ENCODE measurements at places on chromosomes 2 and 18.

- DNase-seq, result peak; percentile 43
Measured at GRCh38 chr2:236718207-236718992, 148.8 kb downstream of the ACKR3 start.

GRCh38 chr2:128513961-128514283, 195.3 kb upstream of the HS6ST1 start:
- DNase-seq, result no peak

DNA sequence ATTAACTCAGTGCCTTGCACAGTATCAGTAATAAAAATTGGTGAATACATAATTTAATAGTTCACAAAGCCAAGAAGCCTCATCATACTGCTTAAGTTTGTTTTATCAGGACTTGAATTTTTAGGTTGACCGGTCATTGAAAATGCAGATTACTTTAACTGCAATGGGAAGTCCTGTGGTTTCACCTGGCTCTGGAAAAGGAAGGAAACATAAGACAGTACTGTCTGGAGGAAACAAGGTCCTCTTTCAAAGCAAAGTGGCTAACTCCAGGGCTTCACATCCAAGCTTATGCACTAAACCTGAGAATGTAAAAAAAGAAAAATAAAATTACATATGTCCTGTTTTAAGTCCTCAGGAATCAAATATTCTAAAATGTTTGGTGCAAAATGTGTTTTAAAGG, 119.7 kb downstream of the DLGAP1 start:
- no peak for DNase-seq

DNA sequence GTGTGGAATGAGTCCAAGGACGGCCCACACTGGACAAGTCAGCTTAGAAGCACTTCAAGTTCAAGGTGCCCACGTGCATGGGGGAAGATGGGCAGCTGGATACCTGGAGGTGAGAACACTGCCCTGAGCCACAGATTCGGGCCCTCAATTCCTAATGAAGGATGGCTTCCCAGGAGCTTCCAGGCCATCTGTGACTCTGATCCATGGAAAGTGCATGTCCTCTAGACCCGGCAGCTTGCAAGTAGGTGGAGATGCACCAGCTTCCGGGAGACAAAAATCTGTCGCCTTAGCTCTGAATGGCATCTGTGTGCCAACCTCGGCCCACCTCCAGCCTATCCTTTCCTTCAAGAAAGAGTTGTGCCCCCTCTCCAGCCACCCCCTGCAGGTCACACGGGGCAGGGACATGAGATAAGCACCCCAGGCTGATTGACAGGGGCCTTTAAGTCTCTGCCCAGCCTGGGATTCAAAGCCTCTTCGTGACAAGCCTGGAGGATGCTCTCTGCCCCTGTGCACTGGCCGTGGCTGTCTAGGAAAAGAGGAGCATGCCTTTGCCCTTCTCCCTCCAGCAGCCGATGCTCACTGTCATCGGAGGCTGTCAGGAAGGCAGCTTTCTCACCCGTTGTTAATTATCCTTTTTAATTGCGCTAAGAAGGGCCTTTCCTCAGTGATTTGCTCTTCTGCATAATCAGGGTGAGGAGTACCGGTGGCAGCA, 65.5 kb downstream of the BIN1 start:
- DNase-seq, result no peak

DNA sequence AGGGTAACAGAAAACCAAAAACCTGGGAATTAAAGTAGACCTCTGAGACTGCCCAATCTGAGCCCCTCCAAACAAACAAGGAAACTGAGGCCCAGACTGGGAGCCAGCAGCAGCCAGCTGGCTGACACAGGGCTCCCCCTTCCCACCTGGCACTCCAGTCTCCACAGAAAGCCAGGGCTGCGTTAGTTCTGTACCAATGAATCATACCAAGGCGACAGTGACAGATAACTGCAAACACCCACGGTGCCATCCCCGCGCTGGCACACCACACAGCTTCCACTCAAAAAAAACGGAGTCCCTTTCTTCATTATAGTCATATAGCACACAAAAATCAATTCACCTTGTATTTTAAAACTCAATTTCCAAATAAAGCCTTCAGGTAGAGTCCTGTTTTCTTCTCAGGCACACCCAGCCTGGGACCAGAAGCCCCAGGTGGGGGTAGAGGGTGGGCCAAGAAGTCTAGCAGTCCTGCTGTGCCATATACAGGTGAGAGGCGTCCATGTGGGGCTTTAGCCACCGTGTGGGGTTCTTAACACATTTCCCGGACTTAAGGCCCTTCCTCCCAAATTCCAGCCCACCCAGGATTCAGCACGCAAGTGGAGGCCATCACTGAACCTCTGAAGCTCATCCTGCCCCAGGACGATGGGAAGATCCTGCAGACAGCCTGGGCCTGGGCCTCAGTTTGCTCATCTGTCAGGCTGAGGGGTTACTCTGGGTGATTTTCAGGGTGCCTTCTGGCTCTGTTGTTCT, 1.2 kb downstream of the PER2 start:
- DNase-seq, result peak; percentile 20

GRCh38 chr2:46383784-46384456, 86.7 kb downstream of the EPAS1 start:
- DNase-seq, result no peak

DNA sequence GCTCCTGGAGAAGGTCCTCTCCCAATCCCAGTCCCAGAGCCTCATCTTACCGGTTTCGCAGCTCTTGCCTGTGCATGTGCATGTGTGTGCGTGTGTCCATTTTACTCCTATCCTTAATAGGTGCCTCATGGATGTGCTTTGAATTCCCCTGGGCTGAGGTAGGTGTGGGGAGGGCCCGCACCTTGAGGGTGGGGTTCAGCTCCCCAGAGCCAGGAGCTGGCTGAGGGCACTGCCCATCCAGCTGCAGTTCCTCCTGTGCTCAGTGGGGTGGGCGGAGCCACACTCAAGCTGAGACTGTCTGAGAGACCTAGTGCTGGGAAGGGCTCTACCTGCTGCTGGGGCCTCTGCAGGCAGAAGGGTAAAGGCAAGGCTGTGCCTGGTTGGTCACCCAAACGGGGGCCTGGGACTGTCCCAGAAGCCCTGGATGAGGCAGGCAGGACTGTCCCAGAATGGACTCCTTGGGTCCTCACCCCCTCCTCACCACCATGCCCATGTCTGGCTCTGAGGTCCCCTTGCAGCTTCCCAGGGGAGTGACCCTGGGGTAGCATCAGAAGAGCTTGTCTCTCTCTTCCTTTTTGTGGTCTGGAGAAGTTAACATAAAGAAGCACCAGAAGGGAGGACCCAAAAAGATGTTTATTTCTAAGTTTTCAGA, 8.9 kb downstream of the GDF7 start:
- DNase-seq, result peak; percentile 24

DNA sequence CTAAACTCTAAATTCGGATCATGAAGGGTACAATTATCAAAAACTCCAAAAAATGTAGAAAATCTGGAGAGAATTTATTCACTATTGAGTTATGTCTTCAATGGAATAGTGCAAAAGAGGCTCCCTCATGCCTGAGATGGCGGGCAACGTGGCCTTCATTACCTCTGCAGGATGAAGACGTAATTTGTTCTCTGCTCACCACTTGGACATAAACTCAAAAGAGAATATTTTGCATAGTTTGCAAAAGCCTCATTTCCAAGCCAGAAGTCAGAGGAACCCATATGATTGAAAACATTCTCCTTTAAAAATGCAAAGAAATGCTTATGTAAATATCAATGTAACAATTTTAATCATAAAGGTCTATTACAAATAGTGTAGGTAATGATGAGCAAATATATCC, 58.7 kb downstream of the SLC25A12 start:
- no peak for DNase-seq

GRCh38 chr2:98734162-98734561, 3.2 kb upstream of the MGAT4A start:
- DNase-seq, result no peak

- DNase-seq, result no peak
Measured at GRCh38 chr2:231047923-231048915, 8.4 kb upstream of the PSMD1 start.

DNA sequence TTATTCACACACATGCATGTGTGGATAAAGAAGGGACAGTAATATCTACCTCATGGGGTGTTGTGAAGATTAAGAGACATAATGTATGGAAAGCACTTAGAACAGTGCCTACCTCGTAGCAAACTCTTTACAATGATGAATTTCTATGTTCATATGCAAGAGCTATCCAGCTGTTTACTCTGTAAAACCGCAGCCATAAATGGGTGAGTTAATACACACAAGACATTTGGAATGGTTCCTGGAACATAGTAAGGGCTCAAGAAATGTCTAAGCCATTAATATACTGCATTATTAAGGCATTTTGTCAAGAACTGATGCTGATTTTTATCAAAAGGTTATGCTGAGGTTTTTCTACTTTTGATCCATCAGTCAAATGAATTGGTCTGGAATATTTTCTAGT, 1076.2 kb downstream of the TSN start:
- DNase-seq, result peak; percentile 28

DNA sequence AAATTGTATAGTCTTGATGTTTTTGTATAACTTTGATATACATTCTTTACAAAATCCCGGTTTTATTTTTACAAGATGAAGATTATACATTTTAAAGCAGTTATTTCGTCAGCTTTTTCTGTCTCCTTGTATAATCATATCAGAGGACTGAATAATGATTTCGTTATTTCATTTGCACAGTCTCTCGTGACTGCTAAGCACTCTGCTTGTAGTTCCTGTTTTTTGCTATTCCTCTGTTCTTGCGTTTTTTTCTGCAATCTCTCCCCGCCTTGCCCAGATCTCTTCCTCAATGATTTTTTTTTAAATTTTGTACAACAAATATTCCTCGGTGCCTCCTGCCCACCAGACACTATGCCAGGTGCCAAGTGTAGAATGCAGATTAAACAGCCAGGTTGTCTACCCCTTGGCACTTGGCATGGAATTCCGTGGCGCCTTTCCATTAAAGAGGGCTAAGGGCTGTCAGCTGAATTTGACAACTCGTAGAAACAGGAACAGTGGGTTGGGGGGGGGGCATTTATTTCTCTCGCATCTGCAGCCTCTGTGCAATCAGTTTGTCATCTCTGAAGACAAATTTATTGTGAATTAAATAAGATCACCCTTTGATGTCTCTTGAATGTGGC, 69.6 kb downstream of the KLHL29 start:
- DNase-seq, result no peak

DNA sequence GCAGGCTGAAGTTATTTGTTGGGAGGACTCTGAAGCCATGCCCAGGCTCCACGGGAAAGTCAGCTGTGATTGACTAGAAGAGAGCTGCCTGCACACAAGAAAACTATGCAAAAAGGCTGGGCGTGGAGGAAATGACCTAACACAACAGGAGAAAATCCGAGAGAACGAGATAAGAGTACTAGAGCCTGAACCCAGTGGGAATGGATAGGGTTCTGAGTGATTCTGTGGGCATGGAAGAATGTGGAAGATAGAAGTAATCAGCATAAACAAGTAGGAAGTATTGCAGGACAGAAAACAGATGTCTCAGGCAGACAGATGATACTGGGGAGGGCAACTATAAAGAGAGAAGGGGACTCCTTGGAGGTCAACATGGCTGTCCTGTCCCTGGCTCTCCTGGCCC, 12.1 kb upstream of the COPS8 start:
- DNase-seq, result no peak

DNA sequence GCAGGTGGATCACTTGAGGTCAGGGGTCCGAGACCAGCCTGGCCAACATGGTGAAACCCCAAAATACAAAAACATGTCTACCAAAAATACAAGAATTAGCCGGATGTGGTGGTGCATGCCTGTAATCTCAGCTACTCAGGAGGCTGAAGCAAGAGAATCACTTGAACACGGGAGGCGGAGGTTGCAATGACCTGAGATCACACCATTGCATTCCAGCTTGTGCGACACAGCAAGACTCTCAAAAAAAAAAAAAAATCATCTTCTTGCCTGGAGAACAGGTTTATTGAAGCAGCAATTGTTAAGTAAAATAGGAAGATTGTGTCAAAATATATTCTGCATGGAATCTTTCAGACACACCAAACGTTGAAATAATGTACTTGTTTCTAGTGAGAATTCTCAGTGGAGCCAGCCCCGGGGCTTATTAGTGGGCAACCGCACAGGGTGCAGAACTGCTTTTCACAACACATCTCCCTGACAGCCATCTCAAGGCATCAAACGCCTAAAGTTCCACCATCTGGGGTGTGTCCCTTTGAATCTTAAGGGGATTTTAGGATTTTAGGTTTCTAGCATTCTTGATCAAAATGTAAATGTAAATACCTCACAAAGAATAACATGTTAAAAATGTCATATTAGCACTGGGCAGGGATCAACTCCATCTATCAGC, 28.6 kb upstream of the PPP4R1 start:
- DNase-seq, result peak; percentile 53

- DNase-seq, result no peak
Measured at GRCh38 chr2:9317559-9317958, 105.8 kb downstream of the ITGB1BP1 start.

DNA sequence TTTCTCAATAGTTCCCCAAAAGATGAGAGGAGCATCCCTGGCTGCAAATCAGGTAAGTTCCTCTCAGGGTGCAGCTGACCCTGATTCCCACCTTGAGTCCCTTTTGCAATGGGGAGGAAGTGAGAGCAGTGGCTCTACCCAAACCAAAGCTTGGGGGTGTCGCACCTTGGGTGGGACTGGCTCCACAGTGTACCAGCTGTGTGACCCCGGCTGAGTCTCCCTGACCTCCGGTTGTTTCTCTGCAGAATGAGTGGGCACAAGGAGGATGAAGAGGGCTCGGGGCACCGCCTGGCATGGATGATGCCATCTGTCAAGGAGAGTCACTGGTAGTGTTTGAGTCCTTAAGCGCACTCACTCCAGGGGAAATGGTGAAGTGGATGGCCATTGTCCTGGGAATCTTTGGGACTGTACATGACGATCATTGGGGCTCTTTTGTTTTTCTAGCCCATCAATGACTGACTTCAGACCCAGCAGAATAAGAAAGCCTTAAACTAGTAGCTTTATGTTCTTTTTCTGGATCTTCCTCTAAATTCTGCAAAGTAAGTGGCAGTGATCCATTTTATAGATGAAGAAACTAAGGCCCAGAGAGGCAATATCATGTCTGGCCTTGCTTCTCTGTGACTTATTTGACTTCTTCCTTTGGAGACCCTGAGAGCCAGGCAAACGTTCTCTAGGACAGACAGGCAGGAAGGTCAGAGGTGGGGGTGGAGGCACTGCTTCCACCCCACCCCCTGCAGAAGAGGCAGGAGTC, 106.3 kb upstream of the ST3GAL5 start:
- DNase-seq, result no peak

GRCh38 chr2:146879882-146880281, 964.9 kb upstream of the ACVR2A start:
- DNase-seq, result no peak

- no peak for DNase-seq
Measured at GRCh38 chr2:150351922-150352321, 135.5 kb downstream of the RND3 start.

GRCh38 chr2:26144031-26144430, 28.9 kb upstream of the GAREM2 start:
- no peak for DNase-seq

Data from MCF 10A (cell line).